Activated T-helper 1 cell treated with anti-CD3 and anti-CD28 coated beads, Interleukin-12 subunit alpha, Interleukin-12 subunit beta, Interleukin-2, Interleukin-4 antibody, amounts not matched to agents 30 ng/mL and 10 ng/mL and 1 ng/mL, durations not matched to agents 14 hours and 24 hours and 36 hours (primary cell): ENCODE measurements at places on chromosomes 2 and 18.

- no peak for DNase-seq
These were observed 375.8 kb downstream of the GALNT13 start for GRCh38 chr2:154247503-154247902.

- DNase-seq = no peak
These were observed 266.9 kb downstream of the ZNF385B start for GRCh38 chr2:179594268-179595112.

- DNase-seq = no peak
These were observed 54.7 kb downstream of the MDH1 start for GRCh38 chr2:63643486-63643885.

DNA sequence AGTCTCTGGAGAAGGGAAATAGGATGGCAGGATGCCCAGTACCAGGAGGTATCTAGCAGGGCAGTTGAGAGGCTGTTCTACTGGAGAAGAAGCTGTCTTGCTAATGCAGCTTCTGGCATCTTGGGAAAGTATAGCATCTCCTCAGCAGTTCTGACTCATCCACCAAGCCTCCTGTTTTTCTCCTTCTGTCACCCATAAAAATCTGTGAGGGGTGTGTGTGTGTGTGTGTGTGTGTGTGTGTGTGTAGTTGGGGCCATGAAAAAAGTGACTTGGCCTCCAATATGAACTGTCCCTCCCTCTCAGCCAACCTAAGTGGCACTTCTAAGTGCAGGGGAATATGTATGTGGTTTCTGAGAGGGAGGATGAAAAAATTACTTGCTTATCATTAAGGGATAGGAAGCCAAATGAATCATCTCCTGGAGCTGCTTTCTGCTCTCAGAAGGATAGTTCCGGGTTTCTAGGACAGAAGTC lies 83.9 kb downstream of the CBLN2 start:
- no peak for DNase-seq

DNA sequence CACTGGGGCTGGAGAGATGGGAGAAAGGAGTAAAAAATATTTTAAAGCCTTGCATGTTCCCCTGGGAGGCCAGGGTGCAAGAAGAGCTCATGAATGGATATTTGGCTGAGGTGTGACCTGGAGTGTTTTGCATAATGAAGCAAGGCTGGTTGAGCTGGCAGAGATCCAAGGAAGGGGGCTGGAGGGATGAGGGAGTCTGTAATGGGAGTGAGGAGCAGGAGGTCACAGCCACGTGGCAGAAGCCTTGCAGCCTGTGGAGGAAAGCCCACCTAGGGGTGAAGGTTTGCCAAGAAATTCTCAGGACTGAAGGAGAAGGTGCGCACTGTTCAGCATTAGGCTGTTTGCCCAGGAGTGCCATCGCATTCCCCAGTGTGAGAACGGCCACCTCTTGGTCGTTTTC lies 40.3 kb upstream of the ATP8B1 start:
- no peak for DNase-seq

DNA sequence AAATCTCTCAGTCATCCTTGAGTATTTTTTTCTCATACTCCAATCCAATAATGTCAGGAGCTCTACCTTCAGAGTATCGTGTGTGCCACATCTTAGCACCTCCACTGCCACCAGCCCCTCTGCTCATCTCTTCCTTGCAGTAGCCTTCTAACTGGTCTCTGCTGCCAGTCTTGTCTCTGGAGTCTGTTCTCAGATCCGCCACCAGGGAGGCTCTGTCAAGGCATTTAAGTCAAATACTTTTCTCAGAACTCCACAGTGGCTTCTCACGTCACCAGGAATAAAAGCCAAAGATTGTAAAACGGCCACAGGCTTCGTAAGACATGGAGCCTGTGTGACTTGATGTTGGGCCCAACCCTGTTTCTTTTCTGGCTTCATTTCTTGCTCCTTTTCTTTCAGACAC lies 7.1 kb downstream of the UNC50 start:
- no peak for DNase-seq
